ENCODE measurements at places on chromosomes 5 and 9. TPM values are rescaled to one million over a fixed set of nuclear protein-coding genes. Genes with fewer than 3 reads are reported as not detected.

BTF3 gene
- 989 TPM for total RNA-seq

CTSL gene
- 28.3 TPM for total RNA-seq

TMEM171 gene
- total RNA-seq, result not detected

LHX6 gene
- not detected for total RNA-seq

TPM2 gene
- 14.9 TPM for total RNA-seq

CARD9 gene
- 0.35 TPM for total RNA-seq

ZNF484 gene
- total RNA-seq, result 12.1 TPM

GABRA1 gene
- total RNA-seq, result not detected

OMD gene
- not detected for total RNA-seq

SPATA31D4 gene
- not detected for total RNA-seq

MTRR gene
- total RNA-seq, result 63.2 TPM

SLC36A3 gene
- not detected for total RNA-seq

All from activated naive CD4-positive, alpha-beta T cell treated with anti-CD3 and anti-CD28 coated beads, Interleukin-2, amount 10 ng/mL, durations not matched to agents 5 hours and 36 hours (primary cell).